Umbilical cord (tissue), 2 donors: ENCODE measurements at places on chromosomes 4 and X. TPM values are rescaled to one million over a fixed set of nuclear protein-coding genes. Genes with fewer than 3 reads are reported as not detected.

Gene ADGRG4
- total RNA-seq: 0.72 TPM

Gene KANTR
- total RNA-seq: 12.8 TPM

Gene VCX2
- total RNA-seq: not detected

Gene CD38
- total RNA-seq: 9.6 TPM

Gene MAGED4
- 33.9 TPM for total RNA-seq

Gene LDOC1
- total RNA-seq: 1.2 TPM

Gene RAB33A
- total RNA-seq: 18.8 TPM

Gene SMARCA1
- 81.9 TPM for total RNA-seq

Gene TENT5D
- total RNA-seq: 0.48 TPM

Gene CYBB
- 48.9 TPM for total RNA-seq

Gene ZFP92
- total RNA-seq: 5.1 TPM

Gene CXCL13
- 2.4 TPM for total RNA-seq

Gene FAM114A1
- total RNA-seq: 198 TPM

Gene PIGA
- 26.5 TPM for total RNA-seq
